Activated naive CD8-positive, alpha-beta T cell treated with anti-CD3 and anti-CD28 coated beads, Interleukin-2, amount 50 U/mL, for 24 hours (primary cell): ENCODE measurements at places on chromosomes 11 and 22.

- H3K36me3 ChIP-seq: no peaks in the 10 kb centered on the region
- H3K27ac ChIP-seq: no peak overlapping the region
- no peaks in the 10 kb centered on the region for H3K4me1 ChIP-seq
- DNase-seq: no peak
- H3K4me3 ChIP-seq: no peak overlapping the region
Measured at GRCh38 chr22:28013611-28014010, 94.6 kb upstream of the PITPNB start.

- H3K4me3 ChIP-seq: no peak overlapping the region
- H3K27me3 ChIP-seq: no peaks in the 10 kb centered on the region
- peaks cover 31% of the 10 kb centered on the region for H3K4me1 ChIP-seq
Measured at GRCh38 chr22:36470162-36470993, 11.1 kb downstream of the TXN2 start.

DNA sequence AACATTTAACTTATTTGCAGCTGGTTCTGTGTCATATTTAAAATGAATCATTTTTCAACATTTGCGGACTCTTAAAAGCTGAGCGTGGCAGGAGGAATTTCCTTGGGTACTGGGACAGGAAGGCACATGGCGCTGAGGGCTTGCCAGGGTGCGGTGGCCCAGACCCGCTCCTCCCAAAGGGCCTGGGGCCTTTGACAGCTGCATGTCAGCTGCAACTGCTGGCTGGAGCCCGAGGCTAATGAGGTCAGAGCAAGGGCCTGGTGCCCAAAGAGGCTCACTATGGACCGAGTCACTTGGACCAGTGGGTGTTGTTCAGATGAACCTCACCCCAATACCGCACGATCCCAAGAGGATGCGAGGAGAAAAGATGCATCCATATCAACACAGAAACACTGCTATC, 326.9 kb downstream of the CTTN start:
- peaks cover 2% of the 10 kb centered on the region for H3K27me3 ChIP-seq
- no peaks in the 10 kb centered on the region for H3K4me1 ChIP-seq
- DNase-seq: no peak
- H3K4me3 ChIP-seq: no peak overlapping the region
- no peak overlapping the region for H3K27ac ChIP-seq
- H3K36me3 ChIP-seq: no peaks in the 10 kb centered on the region

DNA sequence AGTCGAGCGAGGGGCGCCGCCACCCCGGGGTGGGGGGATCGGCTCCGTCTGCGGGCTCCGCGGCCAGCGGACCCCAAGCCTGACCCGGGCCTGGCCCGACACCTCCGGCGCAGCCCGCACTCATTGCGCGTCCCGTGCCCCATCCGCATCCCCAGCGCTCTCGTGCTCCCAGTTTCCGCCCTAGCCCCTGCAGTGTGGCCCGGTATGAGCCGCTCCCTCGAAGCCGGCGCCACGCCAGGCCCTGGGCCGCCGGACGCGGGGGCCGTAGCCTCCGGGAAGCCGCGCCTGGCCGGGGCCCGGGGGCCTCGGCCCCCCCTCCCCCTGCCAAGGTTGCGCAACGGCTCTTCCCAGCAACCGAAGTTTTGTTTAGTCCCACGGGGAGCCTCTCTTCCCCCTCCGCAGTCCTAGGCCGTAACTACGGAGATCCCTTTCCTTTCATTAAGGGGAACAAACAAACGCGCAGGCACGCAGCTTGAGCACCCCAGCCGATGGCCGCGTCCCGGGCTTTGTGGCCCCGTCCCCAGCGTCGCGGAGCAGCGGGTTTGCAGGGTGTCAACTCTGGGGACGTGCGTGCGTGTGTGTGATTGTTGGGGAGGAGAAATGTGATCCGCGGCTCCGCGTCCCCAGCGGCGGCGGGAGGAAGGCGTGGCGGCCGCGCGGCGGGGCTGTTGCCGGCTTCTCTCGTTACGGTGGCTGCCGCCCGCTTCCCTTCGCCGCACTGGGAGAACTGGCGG, 883 bp downstream of the HIPK3 start:
- peak; percentile 76 for DNase-seq
- no peaks in the 10 kb centered on the region for H3K27me3 ChIP-seq
- H3K36me3 ChIP-seq: peaks cover 5% of the 10 kb centered on the region
- peak overlapping the region; percentile 93 for H3K4me3 ChIP-seq
- peak overlapping the region; percentile 98 for H3K27ac ChIP-seq

GRCh38 chr22:27440304-27440865, 361.2 kb downstream of the MN1 start:
- no peak overlapping the region for H3K27ac ChIP-seq
- H3K4me1 ChIP-seq: no peaks in the 10 kb centered on the region
- DNase-seq: no peak
- no peak overlapping the region for H3K4me3 ChIP-seq

- no peak overlapping the region for H3K27ac ChIP-seq
- peaks cover 9% of the 10 kb centered on the region for H3K4me1 ChIP-seq
- no peaks in the 10 kb centered on the region for H3K27me3 ChIP-seq
Measured at GRCh38 chr22:26616650-26617049, 1.2 kb downstream of the CRYBB1 start.

DNA sequence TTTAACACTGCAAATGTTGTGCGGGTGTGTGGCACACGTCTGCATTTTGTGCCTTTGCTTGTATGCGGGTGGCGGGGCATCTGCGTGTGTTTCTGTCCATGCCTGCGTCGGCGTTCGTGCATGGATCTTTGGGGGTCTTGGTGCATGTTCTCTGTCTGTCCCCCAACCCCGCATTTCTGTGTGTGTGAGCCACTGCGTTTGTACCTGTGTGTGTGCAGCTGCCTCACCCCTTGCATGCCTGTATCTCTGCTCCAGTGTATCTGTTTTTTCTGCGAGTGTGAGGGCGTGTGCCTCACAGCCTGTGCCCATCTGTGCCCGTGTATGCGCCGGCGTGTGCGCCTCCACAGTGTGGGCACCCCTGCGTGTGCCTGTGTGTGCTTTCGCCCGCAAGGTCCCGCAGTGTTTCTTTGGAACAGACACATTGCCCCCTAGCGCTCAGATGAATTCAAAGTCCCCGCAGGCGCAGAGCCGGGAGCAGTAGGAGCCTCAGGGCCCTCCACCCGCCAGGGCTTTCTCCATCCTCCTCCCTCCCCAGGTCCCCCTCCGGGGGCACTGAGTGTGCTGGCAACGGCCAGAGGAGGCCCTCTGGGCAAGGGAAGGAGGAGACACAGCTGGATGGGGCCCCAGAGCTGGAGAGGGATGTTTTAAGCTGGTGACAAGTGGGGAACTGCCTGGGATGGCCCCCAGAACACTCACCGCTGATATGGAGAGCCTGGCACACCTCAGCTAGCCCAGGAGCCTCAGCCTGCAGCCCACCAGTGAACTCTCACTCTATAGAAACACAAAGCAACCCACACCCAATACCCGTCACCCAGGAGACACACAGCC, 3.1 kb upstream of the MN1 start:
- DNase-seq: peak; percentile 53
- H3K27ac ChIP-seq: no peak overlapping the region
- no peak overlapping the region for H3K4me3 ChIP-seq
- H3K4me1 ChIP-seq: peaks cover 11% of the 10 kb centered on the region
- H3K36me3 ChIP-seq: no peaks in the 10 kb centered on the region

DNA sequence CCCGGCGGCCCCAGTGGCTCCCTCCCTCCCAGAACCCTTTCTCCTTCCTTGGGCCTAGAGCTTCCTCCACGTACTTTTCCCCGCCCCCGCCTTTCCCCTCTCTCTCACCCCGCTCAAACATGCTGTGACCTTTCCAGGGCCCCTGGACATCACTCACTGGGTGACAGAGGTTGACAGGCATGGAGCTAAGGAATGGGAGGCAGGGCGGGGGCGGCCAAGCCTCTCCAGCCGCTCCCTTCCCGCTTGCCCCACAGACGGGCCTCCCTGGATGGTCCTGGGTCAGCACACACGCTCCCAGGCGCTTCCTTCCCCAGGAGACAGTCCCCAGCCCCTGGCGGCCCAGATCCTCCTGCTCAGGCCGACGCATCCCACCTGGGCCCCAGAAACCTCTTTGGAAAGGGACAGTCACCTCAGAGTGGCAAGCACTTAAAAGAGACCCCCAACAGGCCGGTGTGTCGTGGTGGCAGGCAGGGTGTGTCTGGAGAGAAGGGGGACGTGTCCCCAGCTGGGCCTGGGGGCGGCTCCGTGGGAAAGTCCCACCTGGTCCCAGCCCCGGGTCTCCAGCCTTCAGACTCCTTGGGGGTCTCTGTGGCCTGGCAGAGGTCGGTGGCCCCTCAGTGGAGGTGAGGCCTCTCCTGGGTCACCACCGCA, 8.8 kb downstream of the H19 start:
- DNase-seq: no peak
- H3K27ac ChIP-seq: no peak overlapping the region
- H3K4me3 ChIP-seq: no peak overlapping the region
- H3K27me3 ChIP-seq: no peaks in the 10 kb centered on the region

DNA sequence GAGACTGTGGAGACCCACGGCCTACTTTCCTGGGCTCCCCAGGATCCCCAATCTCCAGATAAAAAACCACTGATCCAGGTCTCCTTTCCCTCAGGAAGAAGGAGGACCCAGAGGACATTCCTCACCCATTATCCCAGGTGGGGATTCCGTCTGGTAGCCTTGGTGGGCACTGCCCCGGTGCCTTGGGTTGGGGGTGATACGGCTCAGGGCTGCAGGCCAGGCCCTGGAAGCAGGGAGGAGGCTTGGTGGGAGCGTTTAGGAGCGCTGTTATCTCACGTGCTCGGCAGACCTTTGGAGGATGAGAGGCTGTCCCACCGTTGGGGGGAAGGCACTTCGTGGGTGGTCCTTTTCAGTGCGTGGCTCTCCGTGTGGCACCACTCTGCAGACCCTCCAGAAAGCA, 926.3 kb downstream of the BRD1 start:
- H3K36me3 ChIP-seq: no peaks in the 10 kb centered on the region
- no peaks in the 10 kb centered on the region for H3K4me1 ChIP-seq
- H3K4me3 ChIP-seq: no peak overlapping the region
- H3K27me3 ChIP-seq: peaks cover 9% of the 10 kb centered on the region
- no peak overlapping the region for H3K27ac ChIP-seq
- no peak for DNase-seq

GRCh38 chr11:75868990-75869389, 54.0 kb downstream of the UVRAG start:
- peaks cover 40% of the 10 kb centered on the region for H3K4me1 ChIP-seq
- no peak for DNase-seq
- H3K4me3 ChIP-seq: no peak overlapping the region
- H3K27ac ChIP-seq: no peak overlapping the region

- H3K4me1 ChIP-seq: no peaks in the 10 kb centered on the region
- no peak for DNase-seq
- H3K27ac ChIP-seq: no peak overlapping the region
- H3K4me3 ChIP-seq: no peak overlapping the region
- H3K36me3 ChIP-seq: no peaks in the 10 kb centered on the region
Measured at GRCh38 chr11:106378513-106379179, 301.2 kb downstream of the AASDHPPT start.

DNA sequence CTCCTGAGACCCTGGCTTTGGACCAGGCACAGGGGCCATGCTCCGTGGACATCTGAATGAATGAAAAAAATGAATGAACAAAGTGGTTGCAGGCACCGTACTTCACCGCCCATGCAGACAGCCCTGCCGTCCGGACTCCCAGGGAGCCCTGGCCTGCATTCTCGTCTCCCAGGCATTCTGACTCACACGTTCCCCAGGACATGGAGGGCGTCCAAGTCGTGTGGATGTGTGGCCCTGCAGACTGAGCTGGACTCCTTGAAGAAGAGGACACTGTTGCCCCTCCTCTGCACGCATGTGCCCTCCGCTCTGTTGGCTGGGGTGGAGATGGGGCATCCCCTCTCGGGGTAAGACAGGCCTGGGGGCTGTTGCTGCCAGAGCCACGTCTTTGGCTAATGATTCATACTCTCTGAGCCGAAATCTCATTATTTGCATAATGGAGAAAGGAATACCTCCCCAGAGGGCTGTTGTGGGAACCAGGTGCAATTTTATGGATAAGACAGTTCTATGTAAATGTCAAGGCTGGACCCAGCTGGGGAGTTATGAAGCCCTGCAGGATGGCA, 49.7 kb downstream of the RTL6 start:
- no peak overlapping the region for H3K27ac ChIP-seq
- no peaks in the 10 kb centered on the region for H3K27me3 ChIP-seq
- no peak for DNase-seq
- peaks cover 4% of the 10 kb centered on the region for H3K4me1 ChIP-seq

DNA sequence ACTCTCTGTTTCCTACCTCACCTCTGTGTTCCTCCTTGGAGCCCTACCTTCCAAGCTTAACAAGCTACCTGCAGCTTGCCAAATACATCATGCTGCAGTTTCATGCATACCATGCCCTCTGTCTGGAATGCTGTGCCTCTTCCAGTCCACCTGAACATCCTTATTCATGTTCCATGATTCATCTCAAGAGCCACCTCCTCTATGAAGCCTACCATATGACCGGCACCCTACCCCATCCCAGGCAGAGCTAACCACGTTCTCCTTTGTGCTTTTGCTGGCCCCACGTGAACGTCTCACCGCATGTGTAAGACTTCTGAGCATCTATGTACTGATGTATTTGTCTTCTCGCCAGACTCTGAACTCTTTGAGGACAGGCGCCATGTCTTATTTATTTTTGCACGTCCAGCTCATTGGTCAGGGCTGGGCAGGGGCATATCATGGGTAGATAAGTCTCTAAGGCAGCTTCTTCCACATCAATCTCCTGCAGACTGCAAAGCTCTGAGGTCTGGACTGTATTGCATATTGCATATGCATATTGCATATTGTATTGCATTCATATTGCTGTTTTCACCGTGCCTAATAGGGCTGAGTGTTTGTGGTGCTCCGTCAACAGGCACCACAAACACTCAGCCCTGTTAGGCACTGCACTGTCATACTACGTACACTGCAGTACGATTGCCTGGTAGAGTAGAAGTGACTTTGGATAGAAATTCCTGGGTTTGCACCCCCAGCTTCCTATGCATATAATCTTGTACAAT, 31.0 kb downstream of the TST start:
- no peak overlapping the region for H3K4me3 ChIP-seq
- no peak overlapping the region for H3K27ac ChIP-seq
- peaks cover 33% of the 10 kb centered on the region for H3K27me3 ChIP-seq
- H3K4me1 ChIP-seq: no peaks in the 10 kb centered on the region
- H3K36me3 ChIP-seq: peaks cover 3% of the 10 kb centered on the region

GRCh38 chr22:44658311-44658953, 43.6 kb upstream of the PRR5 start:
- H3K36me3 ChIP-seq: no peaks in the 10 kb centered on the region
- H3K27ac ChIP-seq: no peak overlapping the region
- no peaks in the 10 kb centered on the region for H3K27me3 ChIP-seq
- DNase-seq: no peak
- H3K4me3 ChIP-seq: no peak overlapping the region
- peaks cover 9% of the 10 kb centered on the region for H3K4me1 ChIP-seq

GRCh38 chr22:17258788-17259148, 39.5 kb upstream of the ADA2 start:
- H3K4me3 ChIP-seq: no peak overlapping the region
- H3K27me3 ChIP-seq: no peaks in the 10 kb centered on the region
- DNase-seq: no peak
- H3K27ac ChIP-seq: no peak overlapping the region
- H3K36me3 ChIP-seq: no peaks in the 10 kb centered on the region
- peaks cover 20% of the 10 kb centered on the region for H3K4me1 ChIP-seq
